A375 (cell line): ENCODE measurements at places on chromosomes 7 and 10. TPM values are rescaled to one million over a fixed set of nuclear protein-coding genes. Genes with fewer than 3 reads are reported as not detected.

TAS2R16 gene
- not detected in 2 replicates for total RNA-seq

PRPS1L1 gene
- not detected in 2 replicates for total RNA-seq

PTPRN2 gene
- total RNA-seq: 0.34 TPM in 1 of 2 replicates, not detected in the other

ELOVL3 gene
- not detected in 2 replicates for total RNA-seq

ITGB8 gene
- total RNA-seq: 44.3 and 50.9 TPM in 2 replicates
